Left lung (tissue), 14 donors: ENCODE measurements at places on chromosomes 11 and 22. TPM values are rescaled to one million over a fixed set of nuclear protein-coding genes. Genes with fewer than 3 reads are reported as not detected.

MS4A2 gene
- total RNA-seq, result 3.3 TPM

DNA sequence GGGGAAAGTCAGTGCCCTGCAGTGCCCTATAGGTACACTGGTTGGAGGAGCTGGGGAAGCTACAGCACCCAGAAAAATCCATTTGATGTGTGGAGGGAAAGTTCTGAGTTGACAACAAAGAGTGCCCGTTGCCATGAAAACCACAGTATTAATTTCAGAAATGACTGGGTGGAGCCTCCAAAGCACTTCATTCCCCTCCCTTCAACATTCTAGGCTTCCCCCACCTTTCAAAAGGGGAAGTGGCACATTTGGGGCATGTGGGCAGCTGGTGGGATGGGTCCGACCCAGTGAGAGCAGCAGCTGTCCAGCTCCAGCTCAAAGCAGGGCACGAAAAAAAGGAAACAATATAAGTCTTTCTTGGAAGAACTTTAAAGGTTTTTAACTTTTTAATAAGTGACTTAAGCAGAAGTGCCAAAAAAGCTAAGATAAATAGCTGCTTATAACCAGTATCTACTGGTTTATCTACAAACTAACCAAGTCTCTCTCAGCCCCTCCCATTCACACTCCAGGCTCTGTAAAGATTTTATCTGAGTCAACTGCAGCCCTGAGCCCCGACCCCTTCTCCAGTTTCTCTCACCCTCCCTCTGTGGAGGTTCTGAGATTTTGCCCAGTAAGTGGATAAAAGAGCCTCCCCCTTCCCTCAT is 9.0 kb upstream of the AHNAK start:
- H3K4me3 ChIP-seq, result no peak overlapping the region
- no peaks in the 10 kb centered on the region for H3K36me3 ChIP-seq
- peak overlapping the region; percentile 97 for H3K27ac ChIP-seq
- H3K27me3 ChIP-seq, result no peaks in the 10 kb centered on the region

- no peak for DNase-seq
- H3K36me3 ChIP-seq, result no peaks in the 10 kb centered on the region
- no peak overlapping the region for H3K27ac ChIP-seq
- no peaks in the 10 kb centered on the region for H3K27me3 ChIP-seq
- H3K4me3 ChIP-seq, result no peak overlapping the region
These were observed 20.6 kb upstream of the OPCML start for GRCh38 chr11:133552938-133553337.

DNA sequence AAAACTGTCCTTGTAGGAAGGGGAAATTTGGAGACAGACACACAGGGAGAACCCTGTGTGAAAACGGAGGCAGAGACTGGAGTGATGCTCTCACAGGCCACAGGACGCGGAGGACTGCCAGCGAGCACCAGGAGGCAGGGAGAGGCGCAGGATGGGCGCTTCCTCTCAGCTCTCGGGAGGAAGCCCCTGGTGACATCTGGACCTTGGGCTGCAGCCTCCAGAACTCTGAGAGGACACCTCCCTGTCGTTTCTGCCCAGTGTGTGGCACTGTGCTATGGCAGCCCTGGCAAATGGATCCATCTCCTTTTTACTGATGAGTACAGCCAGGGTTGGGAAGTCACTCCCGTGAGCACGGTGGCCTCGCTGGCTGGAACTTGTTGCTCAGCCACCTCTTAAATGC is 73.9 kb downstream of the LRRC32 start:
- H3K27ac ChIP-seq, result no peak overlapping the region
- no peak for DNase-seq
- no peak overlapping the region for H3K4me3 ChIP-seq
- no peaks in the 10 kb centered on the region for H3K36me3 ChIP-seq

DNA sequence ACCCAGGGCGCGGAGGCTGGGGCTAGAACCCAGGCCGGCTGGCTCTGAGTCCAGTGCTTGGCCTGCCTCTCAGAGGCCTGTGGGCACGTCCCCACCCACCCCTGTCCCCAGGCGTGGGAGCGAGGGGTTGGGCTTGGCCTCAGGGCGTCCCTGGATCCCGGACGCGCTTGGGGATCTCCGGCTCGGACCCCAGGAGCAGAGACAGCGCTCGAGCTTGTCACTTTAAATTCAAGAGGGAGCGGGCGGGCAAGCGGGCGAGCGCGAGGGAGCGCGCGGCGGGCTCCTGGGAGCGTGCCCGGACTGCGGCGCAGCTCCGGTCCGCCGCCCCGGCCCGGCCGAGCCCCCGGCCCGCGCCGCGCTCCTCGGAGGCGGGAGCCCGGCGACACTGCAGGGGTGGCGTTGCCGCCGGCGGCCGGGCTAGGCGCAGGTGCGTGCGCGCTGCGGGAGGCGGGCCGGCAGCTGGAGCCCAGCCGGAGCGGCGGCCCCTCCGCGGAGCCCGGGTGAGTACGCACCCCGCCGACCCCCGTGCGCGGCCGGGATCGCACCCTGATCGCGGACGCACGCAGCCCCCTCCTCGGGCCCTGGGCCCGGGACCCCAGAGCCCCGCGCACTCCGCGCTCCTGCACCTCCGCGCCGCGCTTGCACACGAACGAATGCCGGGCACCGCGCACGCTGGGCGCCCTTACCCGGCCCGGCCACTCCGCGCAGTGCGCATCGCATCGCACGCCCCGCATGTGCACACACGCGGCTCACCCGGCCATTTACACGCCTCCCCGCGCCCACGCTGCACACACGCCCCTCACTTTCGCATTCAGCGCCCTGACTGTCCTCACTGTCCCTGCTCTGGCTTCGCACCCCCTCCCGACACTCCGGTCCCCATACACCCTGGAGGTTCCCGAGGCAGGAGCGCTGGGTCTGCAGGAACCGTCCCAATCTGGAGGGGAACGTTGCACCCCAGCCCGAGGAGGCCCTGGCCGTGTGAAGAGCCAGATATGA is at the start of gene SYT12:
Gene SYT12 (plus strand): TSS at position 174 of the 996 bp plus-strand sequence. CDS start 7,011 bp downstream, outside the sequence.
- peaks cover 62% of the 10 kb centered on the region for H3K27me3 ChIP-seq
- no peaks in the 10 kb centered on the region for H3K36me3 ChIP-seq
- DNase-seq, result no peak
- peak within 1 kb of the TSS; percentile 18 for H3K4me3 ChIP-seq

GRCh38 chr22:37552524-37553163 is 7.6 kb upstream of the CDC42EP1 start:
- H3K27ac ChIP-seq, result peak overlapping the region; percentile 59
- peak; percentile 90 for DNase-seq
- no peaks in the 10 kb centered on the region for H3K36me3 ChIP-seq
- peaks cover 15% of the 10 kb centered on the region for H3K27me3 ChIP-seq

TIMM10B gene
- total RNA-seq, result 46.4 TPM

DNA sequence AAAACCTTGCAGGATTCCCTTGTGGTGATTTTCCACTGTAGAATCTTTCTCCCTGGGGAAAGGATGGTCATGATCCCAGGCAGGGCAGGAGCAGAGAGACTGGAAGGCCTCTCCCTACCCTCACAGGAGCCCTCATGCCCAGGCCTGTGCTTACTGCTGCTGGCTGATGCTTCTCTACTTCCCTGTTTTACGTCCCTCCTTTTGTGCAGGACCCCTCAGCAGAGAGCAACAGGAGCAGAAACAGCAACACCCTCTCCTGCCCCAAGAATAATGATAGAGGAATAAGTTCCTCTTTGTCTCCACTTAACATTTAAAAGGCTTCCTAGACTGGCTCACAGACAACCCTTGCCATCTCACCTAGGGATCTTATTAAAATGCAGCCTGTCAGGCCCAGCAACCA is 3.6 kb downstream of the ISX start:
- no peak overlapping the region for H3K4me3 ChIP-seq
- no peaks in the 10 kb centered on the region for H3K4me1 ChIP-seq
- no peak overlapping the region for H3K27ac ChIP-seq
- DNase-seq, result no peak
- H3K36me3 ChIP-seq, result no peaks in the 10 kb centered on the region
- H3K27me3 ChIP-seq, result no peaks in the 10 kb centered on the region

GRCh38 chr11:73267122-73267846 is 4.9 kb upstream of the P2RY6 start:
- no peaks in the 10 kb centered on the region for H3K36me3 ChIP-seq
- DNase-seq, result no peak
- H3K27me3 ChIP-seq, result no peaks in the 10 kb centered on the region
- H3K27ac ChIP-seq, result no peak overlapping the region
- peaks cover 12% of the 10 kb centered on the region for H3K4me1 ChIP-seq

DNA sequence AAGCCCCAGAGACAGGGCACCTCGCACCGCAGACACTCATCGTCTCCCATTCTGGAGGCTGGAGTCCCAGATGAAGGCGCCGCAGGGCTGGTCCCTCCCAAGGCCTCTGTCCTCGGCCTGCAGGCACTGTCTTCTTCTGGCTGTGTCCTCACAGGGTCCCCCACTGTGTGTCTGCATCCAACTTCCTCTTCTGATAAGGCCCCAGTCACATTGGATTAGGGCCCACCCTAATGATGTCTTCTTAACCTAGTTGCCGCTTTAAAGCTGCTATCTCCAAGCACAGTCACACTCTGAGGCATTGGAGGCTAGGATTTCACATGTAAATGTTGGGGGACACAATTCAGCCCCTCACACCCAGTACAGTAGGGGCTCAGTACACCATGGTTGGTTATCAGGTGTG is 48.9 kb downstream of the DHCR7 start:
- no peak for DNase-seq
- H3K4me3 ChIP-seq, result no peak overlapping the region
- H3K36me3 ChIP-seq, result no peaks in the 10 kb centered on the region
- H3K27ac ChIP-seq, result no peak overlapping the region
- H3K4me1 ChIP-seq, result no peaks in the 10 kb centered on the region

DNA sequence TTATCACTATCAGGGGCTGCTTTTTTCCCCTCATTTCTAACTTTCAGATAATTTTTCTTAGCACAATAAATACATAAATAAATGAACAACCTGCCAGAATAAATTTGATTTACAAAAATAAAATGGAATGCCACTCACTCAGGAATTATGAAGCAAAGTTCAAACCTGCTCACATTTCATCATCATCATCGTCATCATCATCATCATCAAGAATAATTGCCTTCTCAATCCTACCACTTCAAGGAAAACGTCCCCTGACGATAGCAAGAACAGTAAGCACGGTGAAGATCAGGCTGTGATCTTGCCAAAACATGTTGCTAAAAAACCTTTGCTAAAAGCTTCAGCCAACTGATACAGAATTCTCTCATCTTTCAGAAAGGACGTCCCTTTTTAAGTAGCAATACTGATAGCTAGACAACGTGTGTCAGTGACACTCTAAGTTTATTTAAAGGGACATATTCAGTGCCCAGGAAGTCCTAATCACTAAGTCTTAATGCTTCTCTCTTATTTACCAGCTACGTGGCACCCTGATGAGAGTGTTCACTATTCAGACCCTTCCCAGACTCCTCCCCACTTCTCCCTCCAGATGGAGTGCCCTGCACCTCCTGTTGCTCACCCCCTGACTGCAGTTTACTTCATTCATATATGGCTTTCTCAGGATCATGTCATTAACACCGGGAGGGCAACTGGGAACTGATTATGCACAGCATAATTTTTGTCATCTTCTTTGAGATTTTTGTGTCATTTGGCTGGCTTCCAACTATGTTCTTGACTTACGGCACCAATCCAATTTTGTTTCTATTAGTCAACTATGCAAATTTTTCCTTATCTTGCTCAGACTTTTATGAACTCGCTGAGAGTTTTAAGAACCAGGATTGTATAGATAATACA is 200.1 kb upstream of the GUCY1A2 start:
- H3K36me3 ChIP-seq, result no peaks in the 10 kb centered on the region
- no peaks in the 10 kb centered on the region for H3K27me3 ChIP-seq
- no peaks in the 10 kb centered on the region for H3K4me1 ChIP-seq
- no peak for DNase-seq

- no peaks in the 10 kb centered on the region for H3K36me3 ChIP-seq
- no peak overlapping the region for H3K27ac ChIP-seq
- no peak for DNase-seq
These were observed 23.1 kb upstream of the CD82 start for GRCh38 chr11:44542372-44542771.

MYO7A gene
- 4.8 TPM for total RNA-seq

- peak overlapping the region; percentile 47 for H3K4me3 ChIP-seq
- H3K36me3 ChIP-seq, result no peaks in the 10 kb centered on the region
- H3K27me3 ChIP-seq, result no peaks in the 10 kb centered on the region
- no peak overlapping the region for H3K27ac ChIP-seq
- H3K4me1 ChIP-seq, result peaks cover 58% of the 10 kb centered on the region
These were observed 1.0 kb upstream of the LIF start for GRCh38 chr22:30247561-30247960.

- no peak overlapping the region for H3K4me3 ChIP-seq
- no peak overlapping the region for H3K27ac ChIP-seq
- DNase-seq, result no peak
- peaks cover 4% of the 10 kb centered on the region for H3K4me1 ChIP-seq
- H3K27me3 ChIP-seq, result no peaks in the 10 kb centered on the region
These were observed 31.7 kb downstream of the POLR3H start for GRCh38 chr22:41512421-41513194.
